Fibroblast of skin of abdomen (primary cell): ENCODE measurements at places on chromosomes 6 and 20.

GRCh38 chr6:118161343-118161742 is 254.3 kb downstream of the SLC35F1 start:
- DNase-seq, result no peak

- DNase-seq, result no peak
Observed at GRCh38 chr6:148573922-148574321, 172.9 kb upstream of the UST start.

- peak; percentile 63 for DNase-seq
Observed at GRCh38 chr6:135521431-135521830, 23.9 kb upstream of the AHI1 start.

- DNase-seq, result no peak
Observed at GRCh38 chr6:12065321-12066140, 53.4 kb downstream of the HIVEP1 start.

DNA sequence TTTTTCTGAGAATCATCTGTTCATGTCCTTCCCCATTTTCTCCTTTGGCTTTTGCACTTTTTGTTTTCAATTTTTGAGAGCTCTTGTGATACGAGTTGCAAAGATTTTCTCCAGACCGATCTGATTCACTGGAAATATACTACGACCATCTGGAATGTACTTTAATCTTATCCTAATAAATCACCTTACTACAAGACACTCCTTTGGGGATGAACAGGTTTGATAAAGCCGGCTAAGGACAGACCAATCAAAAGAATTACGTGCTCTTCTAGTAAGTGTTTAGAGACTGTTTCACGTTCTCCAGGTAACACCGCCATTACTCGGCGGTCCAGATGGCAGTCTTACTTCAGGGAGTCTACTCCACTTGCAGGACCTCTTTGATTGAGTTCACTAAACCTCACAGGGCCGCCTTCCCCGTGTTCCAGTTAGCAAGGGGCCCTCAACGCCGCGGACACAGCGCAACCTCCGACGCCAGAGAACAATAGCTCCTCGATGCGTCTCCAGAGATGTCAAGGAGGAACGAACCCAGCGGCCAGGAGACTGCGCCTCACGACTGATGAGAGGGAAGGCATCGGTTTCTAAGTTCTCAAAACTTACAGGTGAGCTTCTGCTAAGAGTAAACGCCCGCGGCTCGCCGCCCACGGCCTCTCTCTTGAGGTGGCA is 920 bp upstream of the WTAP start:
- DNase-seq, result no peak

DNA sequence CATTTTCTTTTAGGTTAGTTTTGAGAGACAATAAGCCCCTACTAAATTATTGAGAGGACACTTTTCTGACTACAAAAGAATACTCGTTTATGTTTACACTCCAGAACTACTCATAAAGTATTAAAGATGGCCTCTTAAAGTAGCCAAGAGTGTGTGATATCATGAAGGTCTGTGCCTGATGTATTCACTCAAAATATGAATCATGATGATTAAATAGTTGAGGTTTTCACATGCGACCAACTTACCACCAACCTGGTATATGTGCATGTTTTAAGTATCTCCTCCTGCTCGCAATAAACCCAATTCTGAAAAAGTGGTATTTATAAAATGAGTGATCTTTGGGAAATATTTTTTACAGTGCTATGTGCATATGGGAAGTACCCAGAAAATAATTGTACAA is 43.9 kb downstream of the IL20RA start:
- peak; percentile 10 for DNase-seq

- DNase-seq, result peak; percentile 50
Observed at GRCh38 chr6:2792330-2793110, 27.3 kb downstream of the WRNIP1 start.

DNA sequence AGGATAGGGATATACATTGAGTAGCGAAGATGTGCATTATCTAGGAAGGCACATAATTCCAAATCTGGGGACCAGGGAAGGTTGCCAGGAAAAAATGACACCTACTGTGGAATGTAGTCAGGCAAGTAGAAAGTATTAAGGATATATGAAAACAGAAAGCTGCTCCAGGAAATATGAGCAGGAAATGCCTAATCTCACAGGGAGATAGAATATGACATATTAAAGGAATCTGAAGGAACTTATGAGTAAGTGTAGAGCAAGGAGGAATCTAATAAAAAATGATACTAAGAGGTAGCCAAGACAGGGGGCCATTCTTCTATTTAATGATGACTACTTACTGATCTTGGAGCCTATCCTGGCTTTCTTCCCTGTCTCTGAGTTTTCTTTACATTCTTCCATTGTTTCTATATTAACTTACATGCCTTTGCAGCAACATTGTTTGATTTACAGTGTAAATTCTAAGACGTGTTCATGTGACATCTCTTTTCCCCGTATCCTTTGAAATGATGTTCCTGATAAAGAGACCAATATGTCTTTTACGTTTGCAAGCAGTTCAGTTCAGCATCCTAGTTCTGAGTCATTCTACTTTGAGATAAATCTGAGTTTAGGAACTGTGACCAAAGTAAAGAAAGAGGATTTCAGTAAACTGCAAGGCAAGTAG is 58.6 kb downstream of the TINAG start:
- DNase-seq, result peak; percentile 82

- DNase-seq, result no peak
Observed at GRCh38 chr20:4516876-4517275, 204.8 kb upstream of the PRND start.

- DNase-seq, result no peak
Observed at GRCh38 chr6:3431994-3432393, 24.9 kb downstream of the SLC22A23 start.

DNA sequence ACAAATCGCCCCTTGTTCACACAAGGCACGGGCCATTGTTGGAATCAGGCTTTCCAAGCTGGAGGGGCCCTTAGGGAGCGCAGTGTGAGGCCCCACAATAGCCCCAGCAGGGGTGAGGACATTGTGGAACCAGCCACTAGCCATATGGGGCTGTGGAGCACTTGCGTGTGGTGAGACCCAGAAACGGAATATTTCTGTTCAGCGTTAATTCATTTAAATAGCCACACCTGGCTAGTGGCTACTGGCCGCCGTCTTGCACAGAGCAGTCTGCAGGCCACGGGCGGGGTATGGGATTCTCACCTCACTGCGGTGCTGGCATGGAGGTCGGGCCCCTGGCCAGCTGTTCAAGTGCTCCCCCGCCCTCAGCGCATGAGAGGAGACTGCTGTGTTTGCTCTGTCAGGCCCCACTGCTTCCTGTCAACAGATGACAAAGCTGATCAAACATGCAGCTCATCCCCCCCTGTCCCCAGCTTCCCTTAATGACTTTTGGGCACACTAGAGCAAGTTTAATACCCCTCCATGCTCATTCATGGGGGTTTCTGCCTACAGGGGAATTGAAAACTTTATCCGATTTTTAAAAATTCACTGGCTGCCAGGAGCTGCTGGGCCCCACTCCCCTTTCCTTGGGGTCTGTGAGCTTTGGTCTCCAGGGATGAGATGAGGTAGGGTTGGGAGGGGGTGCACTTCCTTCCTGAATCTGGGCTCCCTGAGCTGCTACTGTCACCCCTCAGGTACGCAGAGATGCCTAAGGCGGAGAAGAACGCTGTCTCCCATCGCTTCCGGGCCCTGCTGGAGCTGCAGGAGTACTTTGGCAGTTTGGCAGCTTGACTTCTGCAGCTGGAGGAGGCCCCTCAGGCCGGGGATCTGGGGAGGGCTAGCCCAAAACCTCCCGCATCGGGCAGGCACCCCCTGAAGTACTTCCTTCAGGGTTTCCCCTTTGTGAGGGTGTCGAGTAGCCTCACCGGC is 13.6 kb downstream of the ITPA start:
- no peak for DNase-seq

DNA sequence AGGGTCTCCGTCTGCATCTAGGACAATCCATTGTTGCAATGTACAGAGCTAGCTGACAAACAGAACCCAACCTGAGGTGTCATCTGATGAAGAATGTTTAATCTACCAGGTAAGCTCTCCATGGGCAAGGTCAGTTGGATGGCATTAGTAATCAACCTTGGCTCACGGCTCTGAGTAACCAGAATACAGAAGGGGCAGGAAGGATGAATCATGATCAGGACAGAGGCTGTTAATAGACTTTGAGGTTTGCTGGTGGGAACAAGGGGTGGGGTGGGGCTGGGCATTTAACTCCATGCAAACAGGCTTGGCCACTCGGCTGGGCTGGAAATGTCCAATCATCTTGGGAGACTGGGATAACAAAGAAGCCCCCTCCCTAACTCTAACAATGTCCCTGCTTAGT is 77.1 kb upstream of the MRPS10 start:
- DNase-seq, result peak; percentile 41

DNA sequence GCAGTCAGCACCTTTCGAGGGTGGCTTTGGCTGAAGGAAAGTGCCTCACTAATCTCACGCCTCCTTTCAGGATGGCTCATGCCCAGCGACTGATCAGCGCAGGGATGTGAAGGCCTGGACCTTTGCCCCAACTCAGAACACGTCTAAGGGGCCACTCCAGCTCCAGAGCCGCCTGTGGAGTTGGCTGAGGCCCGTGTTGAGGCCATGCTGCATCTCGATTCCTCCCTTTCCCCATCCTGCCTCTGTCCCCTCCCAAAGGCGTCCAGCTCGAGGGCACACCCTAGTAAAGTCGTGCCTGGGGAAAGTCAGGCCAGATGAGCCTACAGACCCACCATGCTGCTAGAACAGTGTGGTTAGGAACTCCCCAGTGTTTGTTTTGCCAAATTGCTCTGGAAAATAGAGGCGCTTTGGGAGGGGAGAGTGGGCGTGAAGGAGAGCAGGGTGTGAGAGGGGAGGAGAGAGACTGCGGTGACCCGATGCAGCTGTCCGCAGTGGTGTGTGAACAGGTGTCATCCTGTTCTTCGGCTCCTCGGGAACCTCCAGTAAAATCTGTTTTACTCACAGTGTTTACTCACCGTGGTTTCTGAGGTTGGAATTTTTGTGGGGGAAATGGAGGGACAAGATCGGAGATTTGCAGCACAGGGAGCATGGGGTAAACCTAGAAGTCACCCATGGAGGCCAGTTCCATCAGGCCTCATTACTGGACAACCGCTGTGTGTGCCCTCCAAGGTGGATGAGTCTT is 85.0 kb upstream of the PMEPA1 start:
- peak; percentile 36 for DNase-seq

GRCh38 chr20:50292591-50293283 is 102.1 kb downstream of the CEBPB start:
- DNase-seq, result peak; percentile 90

DNA sequence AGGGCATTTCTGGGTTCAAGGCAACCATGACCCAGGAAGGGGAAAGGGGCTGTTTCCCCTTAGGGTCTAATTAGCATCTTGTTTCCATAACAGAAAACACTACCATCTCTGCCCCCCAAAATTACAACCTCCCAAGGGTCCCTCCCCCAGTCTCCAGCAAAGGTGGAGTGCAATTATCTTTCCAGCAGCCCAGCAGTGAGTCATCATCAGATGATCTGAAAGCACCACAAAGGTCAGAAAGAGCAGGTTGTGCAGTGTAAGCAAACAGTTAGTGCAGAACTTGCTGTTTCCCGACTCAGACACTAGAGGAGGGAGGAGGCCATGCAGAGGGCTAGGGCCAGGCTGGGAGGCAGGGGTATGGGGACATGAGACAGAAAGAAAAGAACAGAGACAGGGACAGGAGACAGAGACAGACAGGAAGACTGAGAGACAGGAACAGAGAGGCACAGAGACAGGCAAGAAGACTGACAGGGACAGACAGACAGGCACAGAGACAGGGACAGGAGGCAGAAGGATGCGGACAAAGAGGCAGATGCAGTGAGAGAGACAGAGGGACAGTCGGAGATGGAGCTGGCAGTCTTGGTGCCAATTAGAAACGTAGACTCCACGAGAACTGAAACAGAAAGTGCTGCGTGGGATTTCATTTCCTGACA is 62.5 kb downstream of the PYGB start:
- peak; percentile 81 for DNase-seq

DNA sequence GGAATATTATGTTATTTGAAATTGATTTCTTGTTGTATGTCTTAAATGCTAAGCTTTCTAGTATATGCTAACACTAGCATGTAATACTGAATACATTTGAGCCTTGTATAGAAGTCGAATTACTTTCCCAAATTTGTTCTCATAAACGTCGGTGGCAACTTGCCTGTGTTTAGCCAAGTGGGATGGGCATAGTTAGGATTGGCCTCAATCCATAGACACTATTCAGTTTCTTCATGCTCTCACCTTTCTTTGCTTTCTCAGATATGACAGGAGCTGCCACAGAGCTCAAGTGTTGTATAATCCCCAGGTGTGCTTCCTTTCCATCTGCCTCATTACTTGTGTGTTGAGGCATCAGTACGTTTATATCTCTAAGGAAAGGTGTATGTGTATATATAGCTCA is 19.3 kb downstream of the ZNF334 start:
- no peak for DNase-seq

DNA sequence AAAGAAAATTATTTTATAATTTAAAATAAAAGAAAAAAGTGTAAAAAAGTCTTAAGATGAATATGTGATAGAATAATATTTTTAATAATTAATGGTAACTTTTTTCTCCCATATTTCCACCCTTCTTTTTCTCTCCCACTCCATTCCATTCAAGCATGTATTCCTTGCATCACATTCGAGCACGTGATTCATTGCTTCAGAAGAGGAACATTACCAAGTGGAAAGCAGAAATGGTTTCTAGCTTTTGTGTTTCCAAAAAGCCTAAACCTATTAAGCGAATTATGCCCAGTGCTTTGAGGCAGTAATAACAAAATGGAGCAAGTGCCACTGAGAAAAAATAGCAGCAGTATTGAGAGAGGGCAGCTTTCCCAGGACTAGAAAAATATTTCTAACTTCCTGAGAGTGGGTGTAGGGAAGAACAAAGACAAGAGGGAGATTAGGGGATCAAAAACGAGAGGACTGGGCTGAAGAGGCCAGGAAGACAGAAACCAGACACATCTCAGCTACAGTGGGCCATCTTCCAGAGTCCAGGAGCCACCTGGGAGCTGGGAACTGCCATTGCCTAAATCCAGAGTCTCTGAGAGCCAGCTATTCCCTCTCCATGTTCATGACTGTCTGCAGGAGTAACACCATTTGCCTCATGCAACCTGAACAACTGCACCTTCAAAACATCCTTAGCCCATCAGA is 15.0 kb upstream of the AKIRIN2 start:
- DNase-seq, result no peak

GRCh38 chr6:15505463-15505918 is 157.3 kb downstream of the DTNBP1 start:
- DNase-seq, result no peak

GRCh38 chr6:83490217-83490807 is 22.0 kb upstream of the PRSS35 start:
- DNase-seq, result no peak

GRCh38 chr6:130326496-130326895 is 39.3 kb upstream of the TMEM200A start:
- DNase-seq, result peak; percentile 48

DNA sequence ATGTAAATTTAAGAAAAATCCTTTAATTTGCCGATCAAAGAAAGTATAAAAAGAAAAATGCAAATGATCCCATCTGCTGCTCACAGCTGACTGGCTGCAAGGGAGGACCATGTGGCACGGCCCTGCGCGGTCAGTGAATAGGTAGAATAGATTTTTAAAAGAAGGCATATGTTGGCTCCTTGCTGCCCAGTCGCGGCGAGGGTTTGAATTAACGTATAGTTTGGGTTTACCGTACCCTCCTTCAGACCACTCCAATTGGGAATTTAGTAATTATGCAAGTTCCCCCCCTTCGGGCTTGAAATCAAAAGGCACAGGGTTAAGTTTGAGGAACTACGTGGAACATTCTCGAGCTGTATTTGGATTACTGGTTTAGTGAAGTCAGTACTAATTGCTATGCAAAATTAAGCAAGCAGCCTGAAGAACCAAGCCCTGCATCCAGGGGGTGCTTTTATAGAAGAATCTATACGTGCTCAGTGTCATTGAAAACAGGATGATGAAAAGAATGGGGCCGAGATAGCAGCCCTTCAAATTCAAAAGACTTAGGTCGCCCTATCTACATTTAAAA is 1.1 kb upstream of the BEND3 start:
- peak; percentile 27 for DNase-seq

GRCh38 chr20:32807706-32808105 is 12.0 kb upstream of the MAPRE1 start:
- DNase-seq, result no peak
